ENCODE measurements at places on chromosomes 12 and 14.

DNA sequence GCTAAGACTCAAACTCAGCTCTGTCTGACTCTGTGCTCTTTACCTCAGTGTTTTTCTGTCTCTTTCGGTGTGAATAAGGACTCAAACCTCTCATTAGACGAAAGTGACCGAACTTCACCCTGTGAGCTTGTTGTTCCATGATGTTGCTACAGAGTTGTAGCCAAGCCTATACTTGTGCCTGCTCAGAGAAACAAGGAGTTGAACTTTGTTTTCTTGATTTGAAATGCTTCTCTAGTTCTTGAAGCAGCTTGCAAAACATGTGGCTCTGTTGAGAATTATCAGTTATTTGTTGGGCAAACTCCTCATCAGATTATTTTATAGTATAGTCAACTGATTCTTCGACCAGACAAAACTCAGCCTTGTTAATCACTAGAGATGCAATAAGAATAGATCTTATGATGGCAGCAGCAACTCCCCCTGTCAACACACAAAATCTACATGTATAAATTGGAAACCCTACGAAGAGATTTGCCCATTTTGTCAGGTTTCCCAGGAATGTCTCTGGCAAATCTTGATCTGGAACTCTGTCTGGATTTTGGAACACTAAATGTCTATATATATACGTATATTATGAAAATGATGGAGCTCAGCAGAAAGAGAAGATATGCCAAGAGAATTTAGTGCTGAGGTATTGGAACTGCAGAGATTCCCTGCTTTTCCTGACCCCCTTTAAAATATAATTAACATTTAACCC, 146.8 kb downstream of the TTLL5 start:
- no peak for DNase-seq

- no peak for DNase-seq
These were observed 414.5 kb downstream of the PCNX1 start for GRCh38 chr14:71321574-71322315.

DNA sequence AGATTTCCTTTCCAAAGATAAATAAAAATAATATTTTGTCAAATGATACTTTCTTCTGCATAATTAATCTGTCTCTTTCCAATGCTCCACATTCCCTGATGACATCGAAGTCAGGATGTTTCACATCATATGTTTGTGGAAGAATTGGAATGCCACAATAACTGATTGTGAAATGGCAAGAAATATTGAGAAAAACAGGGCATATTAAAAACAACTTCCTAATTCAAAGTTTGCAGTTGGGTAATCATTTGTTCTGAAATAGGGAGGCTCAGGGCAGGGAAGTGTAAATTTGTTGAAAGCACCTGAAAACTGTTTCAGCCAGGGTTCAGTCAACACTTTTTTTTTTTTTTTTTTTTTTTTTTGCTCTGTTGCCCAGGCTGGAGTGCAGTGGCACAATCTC, 50.7 kb downstream of the BCAT1 start:
- DNase-seq = no peak

DNA sequence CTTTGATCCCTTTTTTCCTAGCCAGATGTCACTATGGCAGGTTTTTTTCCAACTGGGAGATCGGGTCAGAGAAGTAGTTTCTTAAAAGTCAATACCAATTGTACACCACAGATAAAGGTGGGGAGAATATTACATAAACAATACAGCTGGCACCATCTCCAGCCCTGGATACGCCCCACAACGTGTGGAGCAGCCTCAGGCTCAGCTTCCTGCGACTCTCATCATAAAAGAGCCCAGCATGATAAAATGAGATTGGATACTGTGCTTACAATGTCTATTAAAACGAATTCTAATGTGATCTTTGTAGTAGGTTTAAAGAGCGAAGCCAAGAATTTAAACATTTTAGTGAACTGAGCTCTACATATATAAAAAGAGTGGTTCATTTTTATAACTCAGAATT, 21.5 kb downstream of the EFCAB11 start:
- no peak for DNase-seq

DNA sequence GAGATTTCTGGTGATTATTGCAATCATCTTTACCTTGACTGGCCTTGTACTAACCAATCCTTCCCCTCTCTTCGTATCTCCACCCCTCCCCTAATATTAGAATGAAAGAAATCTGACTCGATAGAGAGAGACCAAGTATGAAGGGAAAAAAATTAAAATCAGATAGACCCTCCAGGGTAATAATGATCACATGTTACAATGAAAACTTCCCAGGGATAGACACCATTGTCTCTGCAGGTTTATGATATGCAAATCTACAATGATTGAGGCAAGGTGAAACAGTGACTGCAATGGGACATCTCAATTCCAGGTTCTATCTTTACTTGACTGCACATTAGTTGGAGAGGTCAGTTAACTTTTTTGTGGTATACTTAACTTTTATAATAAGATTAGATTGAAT, 1.5 kb upstream of the NFKBIA start:
- DNase-seq = no peak

- DNase-seq = no peak
These were observed 102.4 kb upstream of the E2F7 start for GRCh38 chr12:77167801-77168200.

DNA sequence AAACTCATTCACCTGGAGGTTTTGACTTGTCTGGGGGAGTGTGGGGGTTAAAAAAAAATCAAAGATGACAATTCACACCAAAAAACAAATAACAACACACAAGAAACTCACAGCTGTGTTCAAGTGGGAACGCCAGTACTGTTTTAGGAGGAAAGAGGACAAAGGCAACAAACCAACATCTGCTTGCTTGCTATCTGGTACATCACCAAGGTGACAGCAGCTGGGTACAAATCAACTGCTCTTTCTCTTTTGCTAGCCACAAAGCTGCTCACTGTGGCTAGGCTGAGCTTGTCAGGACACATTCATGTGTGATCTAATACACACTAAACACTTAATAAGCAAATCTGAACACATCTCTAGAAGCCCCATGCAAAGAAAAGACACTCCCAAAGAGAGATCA, 128.0 kb upstream of the RAP1B start:
- no peak for DNase-seq

DNA sequence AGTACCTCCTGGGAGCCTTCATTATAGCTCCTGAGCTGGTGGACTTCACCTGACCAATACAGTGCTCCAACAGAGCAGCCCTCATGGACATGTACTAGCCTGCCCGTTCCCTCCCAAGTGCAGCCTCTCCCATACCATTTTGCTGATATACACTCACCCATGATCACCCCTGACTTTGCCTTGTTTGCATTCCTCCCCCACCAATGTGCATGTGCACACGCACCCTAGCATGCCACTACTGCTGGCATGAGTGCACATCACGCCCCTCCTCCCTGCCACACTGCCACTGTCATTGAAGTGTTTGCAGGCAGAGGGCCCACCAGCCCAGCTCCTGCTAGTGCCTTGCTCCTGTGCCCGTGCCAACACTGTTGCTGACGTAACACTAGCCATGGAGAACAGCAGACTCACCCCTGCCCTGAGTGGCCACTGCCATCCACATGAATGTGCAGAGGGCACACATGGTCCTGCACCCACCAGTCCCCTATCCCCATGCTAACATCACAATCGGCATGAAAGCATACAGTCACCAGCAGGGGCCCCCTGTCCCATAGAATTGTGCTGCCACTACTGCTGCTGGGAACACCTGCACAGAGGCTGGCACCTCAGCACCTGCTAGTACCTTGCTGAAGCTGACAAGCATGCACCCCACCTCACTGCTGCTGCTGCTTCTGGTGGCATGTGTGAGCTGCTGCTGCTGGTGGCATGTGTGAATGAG, 110.3 kb downstream of the SINHCAF start:
- no peak for DNase-seq

- DNase-seq = no peak
These were observed 1.3 kb downstream of the CHGA start for GRCh38 chr14:92924247-92924646.

DNA sequence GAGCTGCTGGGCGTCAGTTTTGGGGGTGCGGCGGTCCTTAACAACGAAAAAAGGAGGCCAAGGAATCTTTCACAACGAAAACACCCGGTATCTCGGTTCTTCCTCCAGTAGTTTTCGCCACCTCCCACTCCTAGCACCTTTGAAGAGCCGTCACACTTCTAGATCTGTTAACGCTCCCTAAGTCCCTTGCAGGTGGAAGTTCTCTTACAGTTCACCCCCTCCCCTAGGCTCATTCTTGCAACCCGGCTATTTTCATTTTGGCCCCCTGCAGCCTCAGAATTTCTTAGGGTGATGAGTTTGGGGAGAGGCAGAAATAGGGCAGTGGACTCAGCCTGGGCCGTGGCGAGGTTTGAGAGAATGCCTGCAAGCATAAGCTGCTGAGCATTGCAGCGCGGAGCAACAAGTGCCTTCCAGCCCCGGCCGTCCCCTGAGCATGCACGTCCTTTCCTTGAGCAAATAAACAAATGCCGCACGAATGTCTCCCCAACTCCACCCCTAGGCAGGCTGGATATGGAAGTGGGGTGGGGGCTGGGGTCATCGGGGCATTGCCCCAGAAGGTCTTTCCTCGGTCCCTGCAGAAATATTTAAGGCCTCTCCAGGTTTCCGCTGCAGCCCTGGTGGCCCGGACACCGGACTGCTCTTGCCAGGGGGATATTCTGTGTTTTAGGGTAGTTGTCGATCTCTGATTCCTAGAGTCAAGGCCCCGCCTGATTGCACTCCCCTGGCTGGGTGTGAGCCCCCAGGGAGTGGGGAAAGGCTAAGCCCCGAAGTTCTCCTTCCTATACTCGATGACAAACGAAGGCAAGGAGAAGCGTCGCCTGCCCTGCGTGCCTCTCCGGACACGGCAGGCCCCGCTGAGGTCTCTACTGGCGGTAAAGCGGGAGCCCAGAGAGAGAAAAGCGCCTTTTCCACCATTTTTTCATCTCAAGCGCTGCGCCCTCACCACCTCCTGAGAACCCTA, 1.6 kb downstream of the RFX4 start:
- no peak for DNase-seq

DNA sequence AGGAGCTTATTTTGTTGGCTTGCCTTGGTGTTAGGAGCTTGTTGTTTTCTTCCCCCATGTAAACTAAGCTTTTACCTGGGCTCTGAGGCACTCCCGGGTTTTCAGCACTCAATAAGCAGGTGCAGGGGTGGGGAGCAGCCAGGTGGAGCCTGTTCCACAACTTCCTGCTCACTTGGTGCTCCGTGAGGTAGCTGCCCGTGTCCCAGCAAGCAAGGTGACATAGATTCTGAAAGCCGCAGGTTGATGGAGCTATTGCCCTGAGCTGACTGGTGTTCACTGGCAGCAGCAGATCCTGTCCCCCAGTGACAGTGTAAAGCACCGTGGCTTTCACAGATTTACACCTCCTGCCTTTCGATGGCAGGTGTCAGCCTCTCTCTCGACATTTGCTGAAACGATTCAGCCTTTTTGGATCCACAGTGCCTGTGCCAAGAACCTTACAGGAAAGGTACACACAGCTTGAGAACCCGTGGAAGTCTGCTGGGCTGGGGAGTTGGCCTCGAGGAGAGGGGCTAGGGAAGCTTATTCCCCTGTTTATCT, 295.7 kb upstream of the FKBP4 start:
- DNase-seq = no peak

- no peak for DNase-seq
These were observed 289.8 kb downstream of the GRIN2B start for GRCh38 chr12:13691598-13691997.

DNA sequence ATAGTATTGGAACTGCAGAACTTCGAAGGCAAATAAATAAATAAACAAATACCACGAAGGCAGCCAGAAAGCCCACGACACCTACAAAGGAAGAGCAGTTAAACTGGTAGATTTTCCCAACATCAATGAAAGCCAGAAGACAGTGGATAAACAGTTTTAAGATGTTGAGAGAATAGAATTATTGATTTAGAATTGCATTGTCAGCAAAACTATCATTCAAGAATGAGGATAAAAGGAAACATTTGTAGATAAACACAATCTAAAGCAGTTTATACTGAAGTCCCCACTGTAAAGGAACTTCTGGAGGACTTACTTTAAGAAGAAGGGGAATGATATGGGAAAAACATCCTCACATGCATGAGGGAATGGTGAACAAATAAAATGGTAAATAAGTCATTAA, 29.5 kb downstream of the CACNA2D4 start:
- no peak for DNase-seq

- no peak for DNase-seq
These were observed 29.0 kb downstream of the PPFIBP1 start for GRCh38 chr12:27552886-27553560.

DNA sequence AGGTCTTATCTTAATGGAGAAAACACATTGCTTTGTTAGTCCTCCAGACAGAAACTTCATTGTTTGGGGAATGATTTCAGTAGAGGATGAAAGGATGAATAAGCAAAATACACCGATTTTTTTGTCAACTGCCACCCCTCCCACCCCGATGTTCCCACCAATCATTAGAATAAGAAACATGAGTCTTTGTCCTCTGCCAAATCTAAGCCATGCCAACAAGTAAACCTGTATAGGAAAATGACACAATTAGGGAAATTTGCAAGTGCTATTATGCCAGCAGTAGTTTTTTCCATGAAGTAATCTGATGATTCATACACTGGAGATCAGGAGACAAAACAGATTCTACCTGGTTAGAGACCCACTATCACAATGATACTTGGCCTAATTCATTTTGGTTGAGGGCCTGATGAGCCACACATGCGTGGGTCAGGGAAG, 35.9 kb downstream of the FLRT2 start:
- no peak for DNase-seq

DNA sequence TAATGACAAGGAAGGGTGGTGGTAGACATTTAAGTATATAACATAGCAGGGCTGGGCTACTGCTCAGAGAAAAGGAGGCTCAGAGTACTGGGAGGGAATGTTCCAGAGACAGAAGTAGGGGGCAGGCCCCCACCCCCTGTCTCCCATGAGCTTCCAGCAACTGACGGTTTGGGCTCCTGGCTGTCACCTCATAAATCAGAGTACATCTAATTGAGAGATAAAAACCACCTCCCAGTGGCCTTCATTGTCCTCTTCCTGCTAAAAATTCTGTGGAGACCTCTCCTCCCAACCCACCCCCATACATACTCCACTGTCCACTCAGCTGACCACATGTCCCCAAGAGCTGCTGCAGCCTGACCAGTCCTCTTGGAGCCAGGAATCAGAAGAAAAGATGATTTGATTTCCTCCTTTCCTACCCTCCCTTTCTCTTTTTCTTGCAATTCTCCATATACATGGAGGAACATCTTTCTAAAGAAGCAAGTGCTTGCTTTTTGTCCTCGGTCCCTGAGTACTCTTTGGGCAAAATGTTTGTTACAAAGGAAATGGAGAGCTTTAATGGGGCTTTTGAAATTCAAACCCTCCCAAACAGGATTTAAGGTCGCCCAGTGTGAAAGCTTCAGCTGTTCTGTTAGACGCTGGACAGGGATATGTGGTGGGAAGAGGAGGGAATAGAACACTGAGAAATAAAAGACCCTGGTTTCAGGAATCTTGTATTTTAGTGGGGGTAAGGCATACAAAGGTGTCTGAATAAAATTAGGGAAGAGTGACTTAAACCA, 16.4 kb upstream of the KCNA5 start:
- no peak for DNase-seq

GRCh38 chr12:15220915-15221885, at the start of gene RERG:
Gene RERG, minus strand, starts transcription at chr12:15221417. Its CDS starts 3,928 bp downstream, at chr12:15217489.
- peak; percentile 6 for DNase-seq

GRCh38 chr14:76456200-76456599, 80.3 kb downstream of the ESRRB start:
- DNase-seq = no peak

GRCh38 chr12:41944216-41944615, 200.5 kb downstream of the GXYLT1 start:
- no peak for DNase-seq

GRCh38 chr12:22275843-22276242, 58.7 kb downstream of the ST8SIA1 start:
- DNase-seq = no peak

Data from stimulated activated CD4-positive, alpha-beta T cell treated with anti-CD3 and anti-CD28 coated beads, TNF-alpha, amount 100 ng/mL, for 1 hour (primary cell).